ENCODE measurements at places on chromosomes 2 and 18. TPM values are rescaled to one million over a fixed set of nuclear protein-coding genes. Genes with fewer than 3 reads are reported as not detected.

GRCh38 chr2:10614939-10615338, 74.8 kb downstream of the NOL10 start:
- DNase-seq = no peak

The REG1B gene
- not detected for total RNA-seq

The EPAS1 gene
- 46.1 TPM for total RNA-seq

The PLEKHH2 gene
- total RNA-seq = 1.2 TPM

The LRATD1 gene
- not detected for total RNA-seq

All from MG63 (cell line).